ENCODE measurements at places on chromosomes 4 and X.

- DNase-seq: peak; percentile 30
Measured at GRCh38 chr4:152265149-152265621, 270.7 kb downstream of the FBXW7 start.

GRCh38 chr4:4216648-4217047 lies 10.1 kb downstream of the OTOP1 start:
- peak; percentile 1 for DNase-seq

DNA sequence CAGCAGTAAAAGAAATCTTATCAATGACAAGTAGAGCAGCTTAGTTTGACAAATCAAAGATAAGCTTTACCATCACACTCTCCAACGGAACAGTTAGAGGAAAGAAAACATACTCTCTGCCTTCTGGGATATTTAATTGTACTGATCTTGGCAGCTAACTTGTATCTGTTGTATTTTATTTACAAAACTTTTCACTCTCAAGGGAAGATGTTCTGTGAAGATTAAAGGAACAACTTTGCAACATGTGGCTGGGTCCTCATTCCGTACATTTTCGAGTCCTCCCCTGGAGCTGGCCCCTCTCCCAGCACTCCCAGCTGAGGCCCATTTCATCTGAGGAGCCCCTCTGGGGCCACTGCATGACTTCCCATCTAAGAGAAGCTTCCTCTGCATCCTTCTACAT lies 74.4 kb downstream of the RPS3A start:
- no peak for DNase-seq

- no peak for DNase-seq
Measured at GRCh38 chr4:36327400-36327799, 46.0 kb downstream of the DTHD1 start.

- no peak for DNase-seq
Measured at GRCh38 chr4:119532319-119532718, 96.3 kb downstream of the PDE5A start.

- no peak for DNase-seq
Measured at GRCh38 chr4:169100670-169101101, 90.6 kb upstream of the CBR4 start.

GRCh38 chr4:40526741-40527140 lies 102.9 kb downstream of the RBM47 start:
- DNase-seq: no peak

DNA sequence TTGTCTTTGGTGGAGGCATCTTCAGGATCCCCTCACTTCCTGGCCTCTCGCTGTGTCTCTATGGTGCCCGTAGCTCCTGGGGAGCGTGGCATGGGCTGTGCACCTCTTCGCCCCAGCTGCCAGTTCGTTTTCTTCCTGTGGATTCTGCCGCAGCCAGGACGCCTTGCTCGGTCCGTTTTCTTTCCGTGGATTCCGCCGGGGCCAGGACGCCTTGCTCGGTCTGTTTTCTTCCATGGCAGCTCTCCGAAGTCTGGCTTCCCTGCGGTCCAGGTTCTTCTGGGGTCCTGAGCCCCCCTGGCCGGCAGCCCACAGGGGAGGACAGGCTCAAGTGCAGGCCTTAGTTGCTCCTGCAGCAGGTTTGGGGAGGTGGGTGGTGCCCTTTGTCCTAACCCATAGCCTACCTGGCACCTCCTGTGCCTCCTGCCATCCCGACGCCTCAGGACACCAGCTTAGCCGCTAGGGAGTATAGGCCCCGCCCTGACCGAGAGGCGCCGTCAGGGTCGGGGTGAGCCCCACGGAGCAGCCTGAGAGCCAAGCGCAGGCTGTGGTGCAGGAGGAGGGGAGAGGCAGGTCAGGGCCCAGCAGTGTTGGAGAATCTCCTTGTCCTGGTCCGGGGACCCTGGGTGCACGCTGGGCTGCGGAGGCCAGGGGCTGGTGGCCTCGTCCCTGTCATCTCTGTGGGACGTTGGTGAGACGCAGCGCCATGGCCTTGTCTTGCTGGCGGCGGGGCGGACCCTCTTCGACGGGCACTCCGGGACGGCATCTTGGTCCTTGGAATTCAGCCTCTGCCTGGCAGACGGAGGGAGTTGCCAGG lies 27.1 kb downstream of the UVSSA start:
- no peak for DNase-seq

DNA sequence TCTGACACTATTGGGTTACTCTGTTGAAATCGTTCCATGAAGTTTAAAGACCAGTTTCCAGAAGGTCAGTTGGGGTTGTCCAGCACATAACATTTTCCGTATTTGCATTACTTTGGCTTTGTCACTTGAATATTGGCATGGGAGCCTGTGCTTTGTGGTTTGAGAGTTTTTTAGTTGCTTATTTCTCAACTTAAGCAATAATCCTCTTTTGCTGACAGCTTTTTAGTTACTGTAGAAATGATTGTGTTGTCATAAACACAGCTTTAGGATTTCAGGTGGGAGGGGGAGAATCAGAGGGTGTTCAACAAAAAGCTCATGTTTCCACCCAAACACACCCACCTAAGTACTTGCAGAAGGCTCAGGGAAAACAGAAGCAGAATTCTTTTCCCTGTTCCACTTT lies 210.7 kb upstream of the TLL1 start:
- no peak for DNase-seq

DNA sequence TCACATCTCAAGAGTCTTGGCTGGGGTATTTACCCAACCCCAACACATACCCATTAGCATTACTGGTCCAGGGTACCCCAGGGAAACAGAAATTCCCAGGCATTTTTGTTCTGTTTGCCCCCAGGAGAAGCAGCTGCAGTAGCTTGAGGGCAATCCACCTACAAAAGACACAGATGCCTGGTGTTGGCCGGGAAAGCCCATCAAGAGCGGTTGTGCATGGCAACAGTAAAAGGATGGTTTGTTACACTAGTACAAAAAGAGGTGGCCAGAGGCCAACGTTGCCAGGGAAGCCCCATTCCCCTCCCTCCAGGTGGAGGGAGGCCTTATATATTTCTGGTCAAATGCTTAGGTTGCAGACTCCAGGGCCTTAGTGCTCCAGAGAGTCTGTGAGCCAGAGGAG lies 637.8 kb downstream of the BCOR start:
- DNase-seq: no peak

- no peak for DNase-seq
Measured at GRCh38 chrX:18997916-18998315, 14.0 kb upstream of the PHKA2 start.

GRCh38 chrX:76555816-76556215 lies 128.3 kb downstream of the MAGEE1 start:
- no peak for DNase-seq

DNA sequence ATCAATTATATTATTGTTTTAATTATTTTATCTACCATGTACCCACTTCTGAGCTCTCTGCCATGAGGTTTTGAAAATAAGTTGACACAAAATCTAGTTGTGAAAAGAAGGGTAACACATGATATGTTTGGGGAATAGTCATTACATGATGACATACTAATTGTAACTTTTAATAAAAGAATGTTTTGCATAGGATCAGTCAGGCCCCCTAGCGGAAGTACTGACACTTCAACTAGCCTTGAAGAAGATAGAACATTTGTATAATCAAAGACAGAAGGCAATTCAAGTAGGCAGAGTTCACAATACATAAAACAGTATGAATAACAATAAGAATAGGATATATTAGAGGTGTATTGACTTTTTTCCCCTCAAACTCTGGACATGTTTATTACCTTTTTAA lies 1191.0 kb upstream of the AGA start:
- DNase-seq: no peak

GRCh38 chr4:126221717-126222340 lies 907.1 kb downstream of the FAT4 start:
- DNase-seq: no peak

GRCh38 chr4:74893171-74893570 lies 39.7 kb upstream of the PARM1 start:
- DNase-seq: no peak

- no peak for DNase-seq
Measured at GRCh38 chr4:128869776-128870509, 60.4 kb downstream of the JADE1 start.

Data from GM04503 (cell line).